ENCODE measurements at places on chromosomes 1 and 21.

DNA sequence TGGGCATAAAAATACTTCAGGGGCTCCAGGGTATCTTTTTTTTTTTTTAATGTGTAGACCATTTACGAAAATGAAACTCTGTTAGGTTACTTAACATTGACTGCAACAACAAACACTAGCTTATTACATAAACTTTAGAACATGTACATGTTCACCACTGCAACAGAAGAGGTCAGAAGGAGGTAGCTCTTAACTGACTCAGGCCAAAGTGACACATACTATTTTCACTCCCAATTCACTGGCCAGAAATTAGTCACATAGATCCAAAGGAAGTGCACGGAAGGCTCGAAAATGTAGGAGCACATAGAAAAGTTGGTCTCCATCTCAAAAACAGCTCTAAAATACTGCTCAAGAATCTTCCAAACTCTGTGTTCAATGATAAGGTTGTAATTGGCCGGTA, 107.2 kb downstream of the AKT3 start:
- no peak for DNase-seq

DNA sequence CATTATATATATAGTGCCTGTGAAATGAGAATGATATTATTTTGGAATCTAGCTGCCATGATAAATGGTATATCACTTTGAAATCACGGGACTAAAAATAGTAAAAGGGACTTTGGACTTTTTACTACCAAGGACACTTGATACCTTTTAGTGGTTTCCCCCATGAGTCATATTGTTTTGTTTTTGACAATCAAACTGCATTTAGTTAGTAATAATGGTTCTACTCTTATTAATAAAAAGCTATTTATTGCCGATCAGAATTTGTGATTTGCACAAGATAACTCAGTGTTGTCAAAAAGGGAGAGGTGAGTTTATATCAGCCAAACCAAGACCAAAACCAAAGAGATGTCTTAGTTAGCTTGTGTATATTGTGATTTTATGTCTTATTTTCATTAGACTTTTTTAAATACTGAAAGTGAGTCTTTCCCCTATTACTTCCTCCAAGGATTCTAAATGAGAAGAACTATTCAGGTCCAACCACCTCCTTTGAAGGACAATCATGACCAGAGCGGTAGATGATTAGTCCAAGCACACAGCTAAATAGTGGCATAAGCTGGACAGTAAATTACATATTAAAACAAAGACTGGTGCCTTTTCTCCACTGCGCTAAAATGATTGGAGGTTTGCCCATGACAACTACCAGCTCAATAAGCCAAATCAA, 281.7 kb upstream of the ESRRG start:
- no peak for DNase-seq

- no peak for DNase-seq
Observed at GRCh38 chr1:163412221-163412620, 90.5 kb downstream of the NUF2 start.

- DNase-seq, result no peak
Observed at GRCh38 chr1:221204055-221204833, 325.0 kb downstream of the HLX start.

DNA sequence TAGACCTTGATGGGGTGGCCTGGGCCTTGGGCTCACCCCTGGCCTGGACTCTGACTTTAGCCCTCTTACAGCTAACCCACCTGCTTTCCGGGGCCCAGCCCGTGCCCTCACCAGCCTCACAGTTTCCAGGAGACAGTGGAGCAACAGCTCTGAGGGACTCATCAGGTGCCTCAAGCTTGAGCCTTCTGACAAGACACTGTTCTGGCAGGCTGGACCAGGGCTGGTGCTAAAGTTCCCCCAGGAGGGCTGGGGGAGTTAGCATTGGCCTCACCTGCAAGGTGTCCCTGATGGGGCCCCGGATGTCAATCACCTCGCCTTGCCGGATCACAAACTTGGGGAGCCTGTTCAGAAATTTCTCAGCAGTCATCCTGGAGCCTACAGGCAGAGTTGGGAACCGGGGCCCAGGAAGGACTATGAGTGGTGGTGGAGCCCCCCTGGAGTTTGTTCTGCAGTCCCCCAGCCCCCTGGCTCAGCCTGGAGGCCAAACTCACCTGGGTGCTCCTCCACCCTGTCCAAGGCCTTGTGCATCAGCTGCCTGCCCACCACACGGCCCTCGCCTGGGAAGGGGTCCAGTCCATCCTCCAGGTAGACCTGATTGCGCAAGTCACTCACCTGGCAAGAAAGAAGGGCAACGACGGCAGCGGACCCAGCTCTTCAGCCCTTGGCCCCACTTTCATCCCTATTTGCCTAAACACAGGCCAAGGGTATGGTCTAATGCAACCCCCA, 4.1 kb downstream of the SH3BGRL3 start:
- DNase-seq, result no peak

DNA sequence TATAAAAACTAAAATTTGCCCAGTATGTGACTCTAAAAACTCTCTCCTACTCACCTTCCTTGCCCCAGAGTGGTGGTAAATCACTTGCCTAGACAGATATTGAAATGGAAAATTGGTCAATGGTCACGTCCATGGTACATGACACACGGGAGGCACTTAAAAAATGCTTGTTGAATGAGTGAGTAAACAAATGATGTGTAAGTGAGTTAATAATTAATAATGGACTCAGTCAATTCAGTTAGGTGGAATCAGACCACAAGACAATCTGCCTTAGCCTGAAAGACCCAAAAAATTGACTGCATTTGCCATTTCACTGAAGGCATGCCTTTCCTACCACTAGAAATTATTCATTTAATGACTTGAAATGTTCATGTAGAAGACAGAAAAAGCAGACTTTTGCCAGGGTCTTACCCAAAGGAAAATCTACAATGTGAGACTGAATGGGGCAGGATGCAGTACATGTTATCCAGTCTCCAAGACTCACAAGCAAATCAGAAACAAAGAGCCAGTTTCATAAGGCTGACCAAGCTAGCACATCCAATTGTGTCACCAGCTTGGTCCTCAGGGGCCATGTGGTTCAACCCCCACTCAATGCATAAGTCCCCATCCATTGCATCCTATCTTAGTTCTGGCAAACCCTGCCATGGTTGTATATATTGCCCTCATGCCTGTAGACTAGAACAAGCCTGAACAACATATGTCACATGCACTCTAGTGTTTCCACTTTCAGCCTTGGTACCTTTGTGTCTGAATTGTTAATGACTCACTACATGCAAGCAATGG, 73.6 kb downstream of the TBX15 start:
- no peak for DNase-seq

DNA sequence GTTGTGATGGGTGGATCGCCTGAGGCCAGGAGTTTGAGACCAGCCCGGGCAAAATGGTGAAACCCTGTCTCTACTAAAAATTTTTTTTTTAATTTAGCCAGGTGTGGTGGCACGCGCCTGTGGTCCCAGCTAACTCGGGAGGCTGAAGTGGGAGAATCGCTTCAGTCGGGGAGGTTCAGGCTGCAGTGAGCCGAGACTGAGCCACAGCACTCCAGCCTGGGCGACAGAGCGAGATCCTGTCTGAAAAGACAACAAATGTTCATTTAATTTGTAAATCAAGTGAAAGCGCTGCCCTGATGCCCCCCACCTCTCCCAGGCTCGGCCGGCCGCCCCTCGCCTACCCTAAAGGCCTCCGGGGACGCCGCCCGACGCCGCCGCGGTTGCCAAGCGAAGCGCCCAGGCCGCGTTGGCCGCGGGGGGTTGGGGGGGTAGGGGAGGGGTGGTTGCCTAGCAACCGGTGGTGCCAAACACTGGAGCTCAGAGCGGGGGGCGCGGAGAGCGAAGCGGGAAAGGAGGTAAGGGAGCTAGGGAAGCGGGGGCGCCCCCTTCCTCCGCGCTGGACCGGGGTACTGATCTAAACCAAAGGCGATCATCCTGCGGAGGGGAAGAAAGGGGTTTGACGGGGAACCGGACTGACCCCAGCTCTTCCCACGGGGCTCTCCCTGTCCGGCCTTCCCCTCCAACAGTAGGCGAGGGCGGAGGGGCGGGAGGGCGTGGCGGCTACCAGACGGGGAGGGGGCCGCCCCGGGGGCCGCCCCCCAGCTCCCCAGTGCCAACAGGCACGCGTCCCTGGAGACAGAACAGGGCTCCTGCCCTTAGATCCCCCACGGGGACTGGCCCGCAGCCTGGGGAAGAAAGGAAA, at the start of gene TEKT2:
TEKT2 (plus strand) TSS at position 460 of the 862 bp plus-strand sequence. CDS start 828 bp downstream, outside the sequence.
- no peak for DNase-seq

DNA sequence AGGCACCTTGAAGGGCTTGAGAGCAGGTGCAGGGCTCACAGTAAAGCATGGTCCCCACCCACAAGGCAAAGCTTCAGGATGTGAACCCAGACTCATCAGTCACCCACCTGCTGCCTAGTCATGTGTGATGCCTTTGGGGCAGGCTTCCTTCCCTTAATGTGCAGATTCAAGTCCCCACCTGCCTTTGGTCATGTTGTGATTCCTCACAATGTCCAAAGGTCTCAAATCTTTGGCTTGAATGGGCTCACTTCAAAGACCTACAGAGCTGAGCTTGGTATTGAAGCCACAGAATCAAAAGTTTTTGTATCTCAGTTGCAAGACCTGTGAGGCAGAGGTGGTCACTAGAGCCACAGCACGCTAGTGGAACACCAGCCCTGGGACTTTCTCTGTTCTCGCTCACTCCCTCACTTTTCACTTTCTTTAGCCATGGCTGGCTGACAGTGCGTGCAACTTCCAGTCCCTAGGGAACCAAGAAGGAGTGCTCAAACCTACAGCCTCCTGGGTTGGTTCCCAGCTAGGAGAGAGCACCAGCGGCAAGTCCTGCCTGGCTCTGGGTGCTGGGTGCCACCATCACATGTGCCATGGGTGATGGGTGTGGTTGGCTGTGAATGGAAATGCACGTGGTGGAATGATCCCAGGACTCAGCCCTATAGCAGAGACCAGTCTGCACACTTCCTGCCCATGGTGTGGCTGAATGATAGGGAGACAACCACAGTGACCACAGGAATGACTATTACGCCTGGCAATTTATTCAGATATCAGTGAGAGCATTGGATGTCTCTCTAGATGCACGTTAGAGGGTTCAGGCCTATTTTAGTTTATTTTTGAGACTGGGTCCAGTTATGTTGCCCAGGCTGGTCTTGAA, 26.4 kb upstream of the CLIC6 start:
- no peak for DNase-seq

DNA sequence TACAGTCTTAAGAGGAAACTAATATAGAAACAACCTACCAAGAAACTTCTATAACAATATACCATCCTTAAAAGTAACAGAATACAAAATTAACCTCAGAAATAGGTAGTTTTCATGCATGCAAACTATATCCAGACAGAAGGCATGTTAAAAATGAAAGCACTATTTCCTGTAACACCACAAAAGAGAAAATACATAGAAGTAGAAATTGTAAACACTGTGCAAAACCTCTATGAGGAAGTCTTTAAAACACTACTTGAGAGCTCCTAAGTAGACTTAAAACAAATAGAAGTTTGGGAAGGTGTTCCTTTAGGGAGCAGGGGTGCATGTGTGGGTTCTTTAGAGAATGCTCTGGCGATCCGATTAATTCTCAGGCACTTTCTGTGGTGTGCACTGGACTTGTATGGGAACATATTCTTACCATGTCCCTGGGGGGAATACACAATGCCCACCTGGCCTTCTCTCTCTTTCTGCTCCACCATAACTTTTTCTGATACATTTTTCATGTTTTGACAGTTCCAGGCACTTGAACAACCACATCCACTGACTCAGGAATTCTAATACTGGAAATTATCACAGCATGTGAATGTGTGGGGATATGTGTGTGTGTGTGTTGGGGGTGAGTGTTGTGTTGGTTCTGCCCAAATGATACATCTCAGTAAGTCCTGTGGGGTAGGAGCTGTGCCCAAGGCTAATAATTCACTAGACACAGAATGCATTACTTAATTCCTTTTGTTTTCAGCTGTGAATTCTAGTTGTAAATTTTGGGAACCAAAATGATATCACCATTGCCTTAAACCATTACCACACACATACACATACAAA, 866.3 kb upstream of the B3GALT2 start:
- no peak for DNase-seq

- no peak for DNase-seq
Observed at GRCh38 chr1:209328196-209328595, 255.3 kb upstream of the CAMK1G start.

DNA sequence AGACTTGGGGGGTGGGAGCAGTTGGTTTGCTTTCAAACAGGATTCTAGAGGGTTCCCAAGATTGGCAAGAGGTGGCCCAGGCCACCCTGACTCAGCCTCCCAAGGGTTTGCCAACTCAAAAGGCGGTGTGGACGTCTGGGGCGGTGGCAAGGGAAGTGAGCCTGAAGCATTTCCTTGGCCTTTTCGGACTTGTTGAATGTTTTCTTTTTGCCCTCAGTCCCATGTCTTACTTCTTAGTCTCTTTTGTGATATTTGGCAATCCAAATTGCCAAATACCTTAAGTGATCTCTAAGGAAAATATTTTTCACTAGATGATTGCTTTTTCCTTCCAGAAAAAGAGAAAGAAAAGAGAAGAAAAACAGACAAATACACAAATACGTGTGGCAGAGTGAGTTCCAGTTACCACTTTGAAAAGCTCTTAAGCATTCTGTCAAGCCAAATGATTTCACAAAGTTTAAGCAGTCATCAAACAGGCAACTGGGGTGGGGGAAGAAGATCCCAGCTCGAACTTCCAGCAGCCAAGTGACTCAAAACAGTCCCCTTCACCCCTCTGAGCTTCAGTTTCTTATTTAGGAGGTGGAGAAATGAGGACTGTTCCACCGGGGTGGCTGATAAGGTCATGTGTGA, 374.6 kb upstream of the USP24 start:
- DNase-seq, result no peak

GRCh38 chr1:183670169-183670568, 17.1 kb upstream of the APOBEC4 start:
- DNase-seq, result no peak

DNA sequence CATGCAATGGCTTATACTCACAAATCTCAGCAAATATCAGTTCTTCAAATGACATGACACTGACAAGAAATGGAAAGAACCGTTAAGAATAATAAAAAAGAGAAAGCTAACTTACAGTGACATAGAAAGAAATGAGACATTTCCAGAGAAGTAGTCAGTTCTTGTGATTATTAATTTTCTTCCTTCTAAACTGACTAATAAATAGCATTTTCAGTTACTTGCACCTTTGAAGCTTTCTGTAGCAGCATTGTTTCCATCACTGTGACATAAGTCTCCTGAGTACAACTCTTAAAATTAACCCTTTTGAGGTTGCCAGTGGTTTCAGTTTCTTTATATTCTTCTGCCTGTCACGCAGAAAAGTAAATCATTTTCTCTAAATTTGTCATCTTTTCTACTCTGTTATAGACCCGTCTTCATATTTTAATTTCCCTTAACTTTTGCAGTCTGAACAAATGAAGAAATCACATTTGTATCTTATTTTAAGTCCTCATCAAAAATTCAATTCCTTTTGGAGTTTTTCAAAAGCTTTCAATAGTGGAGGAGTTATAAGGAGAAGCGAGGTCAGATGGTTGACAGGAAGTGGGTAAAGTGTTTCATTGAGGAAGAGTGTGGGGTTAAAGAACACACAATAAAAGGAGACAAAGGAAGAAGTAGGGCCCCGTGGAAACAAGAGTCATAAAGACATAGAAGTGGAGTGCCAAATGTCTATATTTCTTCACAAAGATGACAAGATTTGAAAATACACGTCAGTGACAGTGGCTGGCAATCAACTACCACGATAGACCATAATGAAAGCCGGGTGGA, 57.9 kb upstream of the S1PR1 start:
- DNase-seq, result no peak
